Lower leg skin (tissue), 4 donors: ENCODE measurements at places on chromosomes 16 and 17.
A peak's percentile ranks its signal among the peaks of the same experiment; 100 is the strongest.

- DNase-seq: no peak
These were observed 357.6 kb upstream of the SALL1 start for GRCh38 chr16:51508490-51509212.

DNA sequence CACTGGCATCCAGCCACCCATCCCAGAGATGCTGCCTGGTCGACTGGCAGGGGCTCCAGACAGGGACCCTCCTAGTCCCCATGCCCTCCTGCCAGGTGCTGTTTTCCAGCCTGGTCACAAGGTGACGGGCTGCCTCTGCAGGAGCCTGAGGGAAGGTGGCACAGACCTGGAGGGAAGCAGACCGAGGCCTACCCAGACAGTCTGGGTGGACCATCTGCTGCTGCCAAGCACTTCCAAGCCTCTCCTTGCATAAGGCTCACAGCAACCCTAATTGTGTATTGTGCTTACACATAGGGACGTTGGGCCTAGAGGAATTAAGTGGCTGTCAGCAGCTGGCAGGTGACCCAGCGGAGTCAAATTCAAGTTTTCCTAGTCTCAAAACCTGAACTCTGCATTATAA, 90.1 kb upstream of the KCNJ18 start:
- DNase-seq: no peak

- no peak for DNase-seq
These were observed 23.8 kb downstream of the EZH1 start for GRCh38 chr17:42720996-42721583.

DNA sequence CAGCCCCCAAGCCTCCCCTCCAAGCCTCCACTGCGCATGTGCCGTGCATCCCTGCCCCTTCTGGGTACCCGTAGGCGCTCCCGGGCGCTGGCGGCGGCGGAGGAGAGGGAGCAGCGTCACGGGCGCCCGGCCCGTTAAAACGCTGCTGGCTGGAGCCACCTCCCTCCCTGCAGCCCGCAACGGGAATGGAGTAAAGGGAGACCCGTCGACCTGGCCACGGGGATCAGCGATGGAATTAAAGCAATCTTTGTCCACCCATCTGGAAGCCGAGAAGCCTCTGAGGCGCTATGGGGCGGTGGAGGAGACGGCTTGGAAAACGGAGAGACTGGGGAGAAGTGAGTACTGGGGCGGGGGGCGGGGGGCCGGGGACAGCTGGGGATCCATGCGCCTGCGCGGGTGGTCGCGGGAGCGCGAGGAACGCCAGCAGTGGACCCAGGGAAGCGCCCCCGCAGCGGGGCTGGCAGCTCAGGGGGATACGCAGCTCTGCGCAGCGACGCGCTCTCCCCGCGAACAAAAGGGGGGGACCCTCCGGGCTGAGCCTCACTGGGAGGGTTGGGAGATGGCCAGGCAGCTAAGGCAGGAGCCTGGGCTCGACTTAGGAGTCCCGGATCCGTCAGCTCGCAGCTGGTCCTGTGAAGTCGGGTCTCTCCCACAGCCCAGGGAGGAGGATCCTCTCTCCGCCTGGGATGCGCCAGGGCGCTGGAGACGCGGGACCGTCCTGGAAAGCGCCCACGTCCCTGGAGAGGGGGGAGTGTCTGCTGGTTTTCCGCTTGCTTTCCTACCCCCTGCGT, at the start of gene BMERB1:
Gene BMERB1 (plus strand): TSS at position 164 of the 791 bp plus-strand sequence. CDS start 66 bp downstream, at position 230.
- DNase-seq: no peak

- peak; percentile 93 for DNase-seq
These were observed 22.2 kb downstream of the SERPINF1 start for GRCh38 chr17:1783834-1784611.

DNA sequence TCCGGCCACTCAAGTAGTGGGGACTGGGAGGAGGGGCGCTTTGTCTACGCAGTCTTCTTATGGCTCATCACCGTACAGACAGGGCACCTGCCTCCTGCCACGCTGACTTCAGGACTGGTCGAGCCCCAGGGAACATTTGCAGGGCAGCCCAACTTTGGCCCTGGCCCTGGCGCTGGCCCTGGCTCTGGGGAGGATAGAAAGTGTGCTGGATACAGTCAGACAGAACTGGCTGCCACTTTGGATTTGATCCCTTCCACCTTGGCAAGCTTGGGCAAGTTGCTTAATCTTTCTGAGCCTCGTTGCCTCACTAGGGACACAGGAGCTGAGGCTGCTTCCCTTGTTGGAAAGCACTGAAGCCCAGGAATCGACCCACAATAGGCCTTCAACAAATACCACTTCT, 13.6 kb downstream of the LGALS9 start:
- peak; percentile 53 for DNase-seq

- DNase-seq: no peak
These were observed 7.9 kb downstream of the ESRP2 start for GRCh38 chr16:68227850-68228553.
